ENCODE measurements at places on chromosomes 16 and 17.

DNA sequence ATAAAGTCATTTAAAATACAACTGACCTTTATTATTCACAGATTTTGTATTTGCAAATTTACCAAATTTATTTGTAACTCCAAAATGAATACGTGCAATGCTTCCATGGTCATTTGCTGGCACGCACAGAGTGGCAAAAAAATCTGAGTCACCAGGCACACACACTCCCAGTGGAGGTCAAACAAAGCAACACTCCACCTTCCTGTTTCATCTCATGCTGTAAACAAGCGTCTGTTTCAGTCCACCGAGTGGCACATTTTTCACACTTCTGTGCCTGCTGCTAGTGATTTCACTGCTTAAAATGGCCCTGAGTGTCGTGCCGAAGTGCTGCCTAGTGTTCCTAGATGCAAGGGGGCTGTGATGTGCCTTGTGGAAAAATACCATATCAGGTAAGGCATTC is 17.8 kb upstream of the ITGAE start:
- DNase-seq = peak; percentile 26

DNA sequence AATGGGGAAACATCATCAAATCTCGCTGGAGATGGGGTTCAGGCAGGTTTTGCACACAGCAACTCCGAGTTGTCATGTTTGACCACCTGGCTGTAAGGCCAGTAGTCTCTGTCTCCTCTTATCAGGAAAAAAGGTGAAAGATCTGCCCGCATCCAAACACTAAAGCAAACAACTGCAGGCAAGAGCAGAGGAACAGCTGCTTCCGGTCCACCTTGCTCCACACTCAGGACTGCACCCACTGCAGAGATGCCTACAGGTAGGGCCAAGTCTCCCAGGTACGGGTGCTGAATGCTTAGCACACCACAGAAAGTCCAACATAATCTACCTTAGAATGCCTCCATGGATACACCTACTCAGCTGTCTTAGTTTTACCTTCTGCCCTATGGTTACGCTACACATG is 7.3 kb downstream of the TEX2 start:
- no peak for DNase-seq

- DNase-seq = no peak
Measured at GRCh38 chr16:12773221-12773620, 30.5 kb downstream of the CPPED1 start.

GRCh38 chr16:29763326-29763725 is 14.7 kb upstream of the ZG16 start:
- no peak for DNase-seq

DNA sequence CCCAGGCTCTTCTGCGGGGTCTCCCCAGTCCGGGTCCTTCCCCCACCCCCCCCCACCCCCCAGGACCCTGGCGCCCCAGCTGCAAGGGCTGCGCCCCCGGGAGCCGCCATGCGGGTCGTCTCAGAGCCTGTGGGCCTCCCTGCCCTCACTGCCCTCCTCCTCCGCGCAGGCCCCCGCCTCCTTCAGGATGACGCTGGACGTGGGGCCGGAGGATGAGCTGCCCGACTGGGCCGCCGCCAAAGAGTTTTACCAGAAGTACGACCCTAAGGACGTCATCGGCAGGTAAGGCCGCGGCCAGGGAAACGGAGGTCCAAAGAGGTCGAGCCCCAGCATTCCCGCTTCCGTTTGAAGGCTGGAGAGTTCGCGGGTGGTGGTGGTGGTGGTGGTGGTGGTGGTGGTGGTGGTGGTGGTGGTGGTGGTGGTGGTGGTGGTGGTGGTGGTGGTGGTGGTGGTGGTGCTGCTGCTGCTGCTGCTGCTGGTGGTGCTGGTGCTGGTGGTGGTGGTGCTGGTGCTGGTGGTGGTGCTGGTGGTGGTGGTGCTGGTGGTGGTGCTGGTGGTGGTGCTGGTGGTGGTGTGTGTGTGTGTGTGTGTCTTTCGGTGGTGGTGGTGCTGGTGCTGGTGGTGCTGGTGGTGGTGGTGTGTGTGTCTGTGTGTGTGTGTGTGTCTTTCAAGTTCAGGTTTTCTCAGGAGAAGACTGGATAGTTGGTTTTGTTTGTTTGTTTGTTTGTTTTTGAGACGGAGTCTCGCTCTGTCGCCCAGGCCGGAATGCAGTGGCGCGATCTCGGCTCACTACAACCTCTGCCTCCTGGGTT is 615 bp downstream of the PHKG2 start:
- DNase-seq = no peak

GRCh38 chr17:33506889-33507650 is 214.0 kb upstream of the ASIC2 start:
- DNase-seq = no peak

DNA sequence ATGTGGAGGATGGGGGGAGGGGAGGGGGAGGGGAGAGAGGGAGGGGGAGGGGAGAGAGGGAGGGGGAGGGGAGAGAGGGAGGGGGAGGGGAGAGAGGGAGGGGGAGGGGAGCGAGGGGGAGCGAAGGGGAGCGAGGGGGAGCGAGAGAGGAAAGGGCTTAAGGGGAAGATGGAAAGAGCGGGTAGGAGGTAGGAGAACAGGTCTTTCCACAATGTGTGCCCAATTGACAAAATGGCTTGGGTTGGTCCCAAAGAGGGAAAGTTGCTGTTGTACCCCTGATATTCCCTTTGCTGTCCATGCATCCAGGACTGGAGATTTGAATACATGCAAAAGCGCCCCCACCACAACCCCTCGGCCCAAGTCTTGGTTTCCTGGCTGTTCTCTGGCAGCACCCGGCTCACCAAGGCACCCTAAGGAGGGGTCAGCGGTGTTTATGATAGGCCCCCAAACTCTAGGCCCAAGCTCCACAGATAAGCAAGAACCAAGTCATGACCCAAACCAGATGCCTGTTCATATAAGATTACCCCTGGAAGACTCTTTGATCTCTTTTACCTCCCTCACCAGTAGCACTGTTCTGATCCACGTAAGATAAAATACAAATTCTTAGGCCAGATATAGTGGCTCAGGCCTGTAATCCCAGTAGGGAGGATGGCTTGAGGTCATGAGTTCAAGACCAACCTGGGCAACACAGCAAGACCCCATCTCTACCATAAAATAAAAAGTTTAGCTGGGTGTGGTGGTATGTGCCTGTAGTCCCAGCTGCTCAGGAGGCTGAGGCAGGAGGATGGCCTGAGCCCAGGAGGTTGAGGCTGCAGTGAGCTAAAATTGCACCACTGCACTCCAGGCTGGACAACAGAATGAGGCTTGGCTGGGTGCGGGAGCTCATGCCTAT is 119.6 kb downstream of the ZFHX3 start:
- no peak for DNase-seq

GRCh38 chr17:75970011-75970523 is 8.9 kb downstream of the ACOX1 start:
- no peak for DNase-seq

- DNase-seq = no peak
Measured at GRCh38 chr17:5711344-5711743, 127.0 kb upstream of the NLRP1 start.

- DNase-seq = no peak
Measured at GRCh38 chr16:888901-889570, 81.7 kb downstream of the LMF1 start.

GRCh38 chr17:5405400-5405799 is 14.1 kb downstream of the NUP88 start:
- DNase-seq = no peak

DNA sequence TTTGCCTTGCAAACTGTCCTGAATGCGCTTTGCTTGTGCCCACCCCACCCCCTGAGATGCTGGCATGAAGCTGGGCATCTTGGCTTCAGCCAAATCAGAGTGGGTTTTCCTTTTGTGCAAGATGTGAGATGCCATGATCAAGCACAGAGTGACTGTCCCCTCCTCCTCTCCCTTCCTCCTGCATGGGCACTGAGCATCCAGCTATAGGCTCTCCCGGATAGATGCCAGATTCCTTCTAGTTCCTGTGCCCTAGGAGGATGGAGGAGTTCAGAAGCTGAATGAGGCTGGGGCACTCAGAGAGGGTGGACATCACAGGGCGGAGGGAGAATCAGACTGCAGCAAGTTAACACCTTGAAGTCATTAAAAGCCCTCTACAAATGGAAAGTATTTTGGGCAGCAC is 384.1 kb upstream of the CCL2 start:
- no peak for DNase-seq

GRCh38 chr17:44604768-44605485 is 47.6 kb downstream of the FZD2 start:
- DNase-seq = no peak

GRCh38 chr16:49884033-49885015 is 28.4 kb upstream of the ZNF423 start:
- no peak for DNase-seq

DNA sequence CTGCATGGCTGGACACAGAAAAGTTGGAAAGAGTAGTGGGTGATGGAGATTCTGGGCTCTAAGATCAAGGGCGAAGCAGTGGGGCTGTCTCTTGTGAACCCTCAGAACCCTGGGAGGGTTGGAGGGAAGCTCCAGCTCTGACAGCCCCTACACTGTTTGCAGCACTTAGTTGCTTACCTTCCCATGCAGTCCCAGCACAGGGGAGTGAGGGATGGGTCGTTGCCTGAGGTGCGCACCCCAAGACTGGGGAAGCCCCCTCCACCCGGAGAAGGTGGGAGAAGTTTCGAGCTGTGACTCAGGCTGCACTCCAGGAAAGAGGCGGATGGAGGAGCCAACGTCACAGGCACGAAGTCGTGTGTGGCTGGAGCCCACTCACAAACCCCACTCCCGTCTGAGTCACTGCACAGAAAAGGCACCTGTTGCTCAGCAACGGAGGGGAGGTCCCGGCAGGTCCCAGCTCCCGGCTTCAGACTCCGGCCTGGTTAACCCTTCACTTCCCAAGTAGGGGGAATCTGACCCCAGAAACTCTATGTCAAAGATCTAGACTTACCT is 60.1 kb downstream of the AIPL1 start:
- no peak for DNase-seq

DNA sequence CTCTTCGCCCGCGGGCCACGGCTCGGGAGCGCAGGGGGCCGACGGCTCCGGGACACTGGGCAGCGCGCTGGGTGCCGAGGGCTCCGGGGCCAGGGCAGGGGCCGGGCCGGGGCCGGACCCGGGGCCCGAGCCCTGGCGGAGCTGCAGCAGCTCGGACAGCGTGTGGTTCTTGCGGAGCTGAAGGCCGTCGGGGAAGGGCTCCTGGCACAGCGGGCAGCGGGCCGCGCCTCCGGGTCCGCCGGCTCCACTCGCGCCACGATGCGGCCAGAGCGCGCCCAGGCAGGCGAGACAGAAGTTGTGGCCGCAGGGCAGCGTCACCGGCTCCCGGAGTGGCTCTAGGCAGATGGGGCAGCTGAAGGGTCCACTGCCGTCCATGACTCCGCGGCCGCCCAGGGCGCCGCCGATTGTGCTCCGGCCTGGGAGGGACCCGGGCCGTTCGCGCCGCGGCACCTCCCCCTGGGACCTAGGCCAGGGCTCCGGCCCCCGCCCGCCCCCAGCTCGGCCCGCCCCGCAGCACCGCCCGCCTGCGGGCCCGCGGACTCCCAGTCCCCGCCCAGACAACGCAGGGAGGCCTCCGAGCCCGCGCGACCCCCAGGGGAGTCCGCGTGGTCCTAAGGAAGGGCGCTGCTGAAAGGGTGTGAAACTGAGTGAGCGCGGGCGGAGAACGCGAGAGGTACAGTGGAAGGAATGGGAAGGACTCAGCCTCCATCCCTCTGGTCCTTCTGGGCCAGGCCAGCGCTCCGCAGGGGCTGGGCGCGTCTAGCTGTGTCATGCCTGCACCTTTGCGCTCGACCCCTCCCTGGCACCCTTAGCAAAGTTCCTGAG is at the start of gene TRIM47:
Gene TRIM47, minus strand, starts transcription at position 408 of the 825 bp plus-strand sequence. Its CDS starts 33 bp downstream, at position 375.
- DNase-seq = peak; percentile 54

DNA sequence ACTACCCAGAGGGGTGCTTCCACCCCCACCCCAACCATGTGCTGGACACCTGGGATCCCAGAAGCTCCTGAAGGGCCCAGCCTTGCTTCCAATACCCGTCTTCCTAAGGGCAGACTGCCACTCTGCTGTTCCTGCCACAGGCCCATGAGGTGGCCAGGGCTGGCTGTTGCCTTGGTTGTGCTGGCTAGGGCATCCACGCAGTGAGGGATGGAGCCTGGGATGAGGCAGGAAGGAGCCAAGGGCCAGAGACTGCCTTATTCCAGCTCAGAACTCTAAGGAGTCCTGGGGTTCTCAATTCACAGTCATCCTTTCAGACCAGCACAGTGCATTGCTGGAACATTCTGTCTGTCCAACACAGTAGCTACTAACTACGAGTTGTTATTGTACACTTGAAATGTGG is 37.8 kb downstream of the BCO1 start:
- DNase-seq = no peak

- no peak for DNase-seq
Measured at GRCh38 chr16:83105279-83106077, 478.7 kb downstream of the CDH13 start.
